Right hindlimb (tissue), 1 donor: ENCODE measurements at places on chromosomes 12 and 14.

DNA sequence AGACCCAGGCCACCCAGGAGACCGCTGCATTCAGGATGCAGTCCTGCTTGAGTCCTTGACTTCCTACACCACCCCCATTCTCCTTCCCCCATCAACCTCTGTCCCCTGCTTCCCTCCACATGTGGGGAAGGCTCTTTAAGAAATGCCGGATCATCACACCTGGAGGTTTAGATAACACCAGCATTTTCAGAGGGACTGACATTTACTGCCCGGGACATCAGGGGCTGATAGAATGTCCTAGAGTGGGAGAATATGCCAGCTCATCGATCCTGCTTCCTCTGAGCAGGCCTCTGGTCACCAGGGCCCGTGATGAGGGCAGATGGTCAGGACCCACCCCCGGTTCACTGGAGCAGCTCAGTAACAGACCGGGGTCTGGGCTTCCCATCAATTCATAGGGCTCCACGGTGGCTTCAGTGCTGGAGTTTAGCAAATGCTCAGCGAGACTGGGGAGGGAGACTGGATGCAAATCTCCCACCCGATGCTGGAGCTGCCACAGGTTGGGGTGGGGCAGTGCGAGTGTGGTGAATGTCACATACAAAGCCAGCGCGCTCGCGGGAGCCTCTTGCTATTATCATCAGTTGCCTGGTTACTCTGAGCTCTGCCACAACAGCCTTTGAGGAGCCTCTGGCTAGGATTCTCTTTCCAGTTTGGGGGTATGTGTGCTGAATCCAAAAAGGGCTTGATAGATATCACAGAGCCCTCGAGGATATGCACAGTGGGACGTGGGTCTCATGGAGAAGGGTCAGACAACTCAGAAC is 111.6 kb downstream of the RBM19 start:
- no peak for DNase-seq

DNA sequence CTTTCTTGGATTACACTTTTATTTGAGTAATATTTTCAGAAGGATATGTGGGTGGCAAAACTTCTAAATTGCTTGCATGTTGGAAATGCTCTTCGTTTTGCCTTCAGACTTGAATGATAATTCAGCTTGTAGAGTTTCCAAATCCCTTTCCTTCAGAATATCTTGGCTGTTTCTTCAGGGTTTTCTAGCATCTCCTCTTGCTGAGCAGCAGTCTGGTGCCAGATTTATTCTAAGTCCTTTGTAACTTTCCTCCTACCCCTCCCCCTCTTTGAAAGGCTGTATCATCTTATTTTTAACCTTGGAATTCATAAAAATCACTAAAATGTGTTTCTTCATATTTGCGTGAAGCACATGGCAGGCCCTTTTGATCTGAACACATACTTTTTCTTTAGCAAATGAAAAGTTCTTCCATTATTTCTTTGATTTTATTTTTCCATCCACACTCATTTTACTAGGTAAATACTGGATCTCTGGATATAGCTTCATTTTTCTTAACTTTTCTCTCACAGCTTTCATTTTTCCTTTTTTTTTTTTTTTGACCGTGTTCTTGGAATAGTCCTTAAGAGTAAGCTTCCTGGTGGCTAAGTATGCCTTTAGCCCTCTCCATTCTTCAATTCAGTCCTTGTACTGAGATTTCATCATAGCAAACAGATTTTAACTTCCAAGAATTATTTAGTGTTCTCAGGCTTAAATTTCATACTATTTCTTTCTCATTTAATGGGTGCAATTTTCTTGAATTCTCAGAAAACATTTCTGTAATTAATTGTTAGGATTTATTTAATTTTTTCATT is 102.0 kb downstream of the SLC38A4 start:
- no peak for DNase-seq

DNA sequence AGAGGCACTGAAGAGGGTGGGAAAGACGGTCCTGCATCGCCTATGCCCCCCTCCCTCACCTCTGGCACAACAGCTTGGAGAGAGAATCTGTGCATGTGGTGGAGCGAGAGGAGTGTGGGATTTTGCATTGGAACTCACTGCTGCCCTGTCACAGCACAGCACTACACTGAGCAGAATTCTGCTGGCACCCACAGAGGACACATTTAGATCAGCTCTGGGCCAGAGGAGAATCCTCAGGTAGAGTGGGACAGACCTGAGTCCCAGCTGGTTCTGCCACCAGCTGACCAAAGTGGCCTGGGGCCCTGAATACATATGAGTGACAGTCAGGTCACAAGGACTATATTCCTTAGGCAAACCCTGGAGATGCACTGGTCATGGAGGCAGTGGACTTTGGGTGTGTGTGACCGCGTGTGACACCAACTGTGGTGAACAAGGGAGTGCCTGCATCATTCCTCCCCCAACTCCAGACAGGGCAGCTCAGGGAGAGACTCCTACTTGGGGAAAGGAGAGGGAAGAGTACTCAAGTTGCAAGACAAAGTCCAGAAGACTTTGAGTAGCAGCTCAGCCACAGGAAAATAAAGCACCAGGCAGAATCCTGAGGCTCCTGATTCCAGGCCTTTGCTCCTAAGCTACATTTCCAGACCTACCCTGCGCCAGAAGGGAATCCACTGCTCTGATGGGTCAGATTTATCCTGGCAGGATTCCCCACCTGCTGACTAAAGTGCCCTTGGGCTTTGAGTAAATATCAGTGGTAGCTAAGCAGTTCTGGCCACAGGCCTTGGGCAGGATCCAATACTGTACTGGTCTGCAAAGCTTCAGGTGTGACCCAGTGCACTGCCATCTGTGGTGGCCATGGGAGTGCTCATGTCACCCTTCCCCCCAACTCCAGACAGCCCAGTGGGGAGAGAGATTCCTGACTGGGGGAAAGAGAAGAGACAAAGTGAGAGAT is 10.6 kb upstream of the ACOT1 start:
- no peak for DNase-seq

- peak; percentile 79 for DNase-seq
Observed at GRCh38 chr14:51424561-51425251, 184.7 kb downstream of the TMX1 start.

DNA sequence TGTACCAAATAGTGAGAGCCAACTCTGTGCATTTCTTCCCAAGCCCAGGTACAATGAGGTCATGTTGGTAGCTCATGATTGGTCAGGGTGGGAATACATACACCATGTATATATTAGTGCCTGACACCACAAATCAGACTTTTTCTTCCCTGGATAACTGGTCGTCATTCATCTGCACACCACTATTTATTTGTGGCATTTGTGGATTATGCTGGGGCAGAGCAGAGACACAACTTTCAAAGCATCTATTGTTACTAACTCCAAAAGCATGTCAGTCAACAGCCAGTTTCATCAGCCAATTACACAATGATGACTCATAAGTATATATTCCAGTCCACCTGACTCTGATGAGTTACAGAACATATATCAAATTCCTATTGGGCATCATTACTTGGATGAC is 181.7 kb downstream of the ADAMTS20 start:
- no peak for DNase-seq

DNA sequence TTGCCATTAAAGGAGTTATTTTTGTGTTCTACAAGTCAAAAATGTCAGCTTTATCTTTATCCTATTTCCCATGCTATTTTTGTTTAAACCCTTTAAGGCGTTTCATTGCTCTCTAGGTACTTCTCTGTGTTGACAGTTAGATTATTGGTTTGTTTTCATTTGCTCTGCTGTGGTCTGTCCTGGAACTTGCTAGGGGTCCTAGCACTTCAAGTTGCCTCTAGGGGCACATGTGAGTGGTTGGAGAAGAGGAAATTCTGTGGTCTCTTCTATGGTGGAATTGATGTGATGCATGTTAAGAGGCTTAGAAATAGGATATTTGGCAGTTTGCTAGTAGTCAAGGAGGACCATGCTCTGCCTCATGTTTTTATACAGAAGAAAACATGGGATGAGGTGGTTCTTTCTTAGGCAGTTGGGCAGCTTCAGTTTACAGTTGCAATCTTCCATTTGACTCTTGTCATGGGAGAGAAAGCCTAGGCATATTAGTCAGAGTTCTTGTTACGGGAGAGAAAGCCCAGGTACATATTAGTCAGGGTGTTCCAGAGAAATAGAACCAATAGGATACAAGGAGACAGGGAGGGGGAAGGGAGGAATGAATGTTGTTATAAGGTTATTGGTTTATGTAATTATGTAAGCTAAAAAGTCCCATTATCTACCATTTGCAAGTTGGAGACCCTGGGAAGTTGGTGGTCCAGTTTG is 14.4 kb downstream of the TTLL5 start:
- DNase-seq, result no peak

DNA sequence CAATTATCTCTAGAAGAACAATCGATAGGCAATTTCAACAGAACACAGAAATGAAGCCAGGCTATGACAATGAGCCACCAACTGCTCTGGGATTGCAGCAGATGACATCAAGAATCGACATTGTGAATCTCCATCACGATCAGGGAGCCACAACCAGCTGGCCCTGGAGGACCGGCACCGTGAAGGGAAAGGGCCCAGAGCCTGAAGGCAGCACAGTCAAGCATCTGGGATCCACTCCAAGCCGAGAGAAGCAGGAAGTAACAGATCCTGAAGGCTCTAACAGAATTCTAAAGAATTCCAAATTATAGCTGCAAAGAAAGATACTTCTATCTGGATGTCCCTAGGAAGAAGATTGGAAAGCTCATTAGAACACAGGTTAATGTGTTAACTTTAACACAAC is 61.0 kb downstream of the LRRC74A start:
- DNase-seq, result peak; percentile 61

GRCh38 chr14:90302529-90303303 is 29.0 kb downstream of the NRDE2 start:
- DNase-seq, result no peak

- no peak for DNase-seq
Observed at GRCh38 chr14:75040507-75040906, 10.8 kb downstream of the MLH3 start.

- peak; percentile 49 for DNase-seq
Observed at GRCh38 chr14:105487986-105488777, 1.5 kb downstream of the CRIP1 start.

- no peak for DNase-seq
Observed at GRCh38 chr14:59265808-59266207, 77.3 kb downstream of the DAAM1 start.

- no peak for DNase-seq
Observed at GRCh38 chr14:39491134-39491571, 58.9 kb upstream of the FBXO33 start.

DNA sequence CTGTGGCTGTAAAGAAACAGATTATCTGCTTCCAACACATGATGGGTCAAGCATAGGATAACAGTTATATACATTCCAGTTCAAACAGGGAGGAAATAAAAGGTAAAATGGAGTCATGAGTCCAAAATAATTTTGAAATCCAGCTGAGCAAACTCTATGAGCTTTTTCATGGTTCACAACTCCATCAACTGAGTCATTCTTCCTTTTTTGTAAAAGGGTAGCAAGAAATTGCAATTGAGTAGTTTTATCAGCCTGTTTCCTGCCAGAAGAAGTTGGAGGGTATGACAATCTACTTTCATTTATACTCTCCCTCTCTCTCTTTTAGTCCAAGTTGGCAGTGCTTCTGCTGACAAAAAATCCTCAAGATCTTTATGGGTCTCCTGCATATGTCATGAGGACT is 95.6 kb downstream of the CPNE8 start:
- no peak for DNase-seq

DNA sequence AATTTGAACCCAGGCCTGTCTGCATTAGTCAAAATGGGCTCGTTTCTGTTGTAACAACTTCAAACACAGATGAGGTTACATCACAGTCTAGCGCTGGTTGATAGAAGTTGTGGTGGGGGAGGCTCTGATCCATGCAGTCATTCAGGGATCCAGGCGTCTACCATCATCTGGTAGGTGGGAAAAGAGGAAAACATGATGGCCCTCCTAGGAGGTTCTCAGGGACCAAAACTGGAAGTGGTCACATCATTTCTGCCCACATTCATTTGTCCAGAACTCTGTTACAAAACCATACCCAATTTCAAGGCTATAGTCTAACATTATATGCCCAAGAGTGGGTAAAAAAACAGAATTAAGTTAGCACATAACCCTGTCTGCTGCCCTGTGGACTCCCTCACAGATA is 135.1 kb downstream of the PHETA1 start:
- DNase-seq, result no peak

DNA sequence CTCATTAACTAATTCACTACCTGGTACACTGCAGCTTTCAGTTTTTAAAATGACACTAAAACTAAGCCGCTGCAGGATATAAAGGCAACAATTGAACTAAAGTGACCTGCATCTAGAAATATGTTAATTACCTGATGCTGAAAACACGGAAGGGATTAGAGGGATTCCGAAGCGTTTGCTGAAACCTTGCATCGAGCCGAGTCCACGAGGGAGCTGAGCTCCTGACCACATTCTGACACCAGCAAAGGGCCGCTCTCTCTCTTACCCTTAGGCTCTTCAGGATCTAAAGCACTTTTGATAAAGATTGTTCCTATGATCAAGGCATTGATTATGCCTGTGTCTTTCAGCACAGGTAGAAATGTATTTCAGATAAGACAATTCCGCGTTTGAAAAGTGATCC is 59.5 kb upstream of the CDKN3 start:
- DNase-seq, result no peak

DNA sequence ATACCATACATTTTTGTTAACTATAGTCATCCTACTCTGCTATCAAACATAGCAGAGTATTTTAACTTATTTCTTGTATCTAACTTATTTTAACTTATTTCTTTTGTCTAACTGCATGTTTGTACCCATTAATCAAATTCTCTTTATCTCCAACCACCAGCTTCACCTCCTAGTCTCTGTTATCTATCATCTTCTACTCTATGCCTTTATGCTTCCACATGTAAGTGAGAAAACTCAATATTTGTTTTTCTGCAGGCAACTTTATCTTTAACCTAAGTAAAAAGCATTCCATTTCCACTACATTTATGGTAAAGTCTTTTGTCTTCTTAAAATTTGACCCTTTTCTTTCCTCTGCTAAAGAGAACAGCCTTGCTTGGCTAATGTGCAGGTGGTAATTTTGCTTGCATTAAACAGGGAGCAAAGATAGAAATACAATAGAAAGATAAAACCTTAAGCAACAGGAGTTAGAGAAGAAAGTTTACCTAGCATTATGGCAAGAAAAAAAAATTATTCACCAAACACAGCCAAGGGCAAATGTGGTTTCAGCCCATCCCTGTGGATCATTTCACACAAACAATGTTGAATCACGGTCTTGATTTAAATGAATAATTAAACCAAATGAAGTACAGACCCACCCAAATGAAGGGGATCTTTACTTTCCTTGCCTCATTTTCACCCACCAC is 110.9 kb upstream of the TSPAN8 start:
- DNase-seq, result no peak

DNA sequence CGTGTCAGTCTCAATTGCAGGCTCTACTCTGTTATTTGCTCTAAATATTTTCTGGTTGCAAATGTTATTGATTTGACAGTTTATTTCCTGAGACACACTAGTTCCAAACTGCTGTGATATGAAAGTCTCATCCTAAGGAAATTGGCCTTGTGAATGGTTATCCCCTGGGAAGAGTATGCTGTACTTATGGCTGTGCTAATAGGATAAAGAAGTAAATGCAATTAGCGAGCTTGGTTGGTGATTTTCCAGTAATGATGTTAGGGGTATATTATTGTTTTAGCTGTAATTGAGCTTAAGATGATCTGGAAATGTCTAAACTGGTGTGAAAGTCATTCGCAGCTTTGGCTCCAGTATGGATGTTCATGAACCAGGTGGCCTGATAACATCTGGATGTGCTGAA is 197.9 kb downstream of the SUDS3 start:
- DNase-seq, result no peak
